ENCODE measurements at places on chromosomes 1 and 21.

DNA sequence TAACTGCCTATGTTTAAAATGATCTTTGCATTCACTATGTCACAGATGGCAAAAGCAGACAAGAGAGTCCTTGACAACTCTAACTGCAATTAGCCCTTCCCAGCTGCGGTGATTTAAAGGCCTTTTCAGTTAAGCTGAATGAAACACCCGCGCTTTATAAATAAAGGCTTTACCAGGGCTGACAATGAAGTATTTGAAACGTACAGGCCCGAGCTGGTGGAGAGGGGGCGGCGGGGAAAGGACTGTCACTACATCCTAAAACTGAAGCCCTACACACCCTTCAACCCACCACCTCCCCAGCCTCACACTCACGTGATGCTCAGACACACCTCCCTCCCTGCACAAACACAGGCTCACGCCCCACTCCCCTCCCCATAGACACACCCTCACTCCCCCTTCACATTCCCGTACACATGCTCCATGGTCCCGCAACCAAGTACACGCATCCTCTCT, 45.5 kb downstream of the GRIK3 start:
- DNase-seq: no peak

GRCh38 chr21:33140288-33140687, 70.3 kb downstream of the OLIG1 start:
- DNase-seq: no peak

GRCh38 chr1:9388335-9389180, 95.9 kb downstream of the SPSB1 start:
- DNase-seq: no peak

DNA sequence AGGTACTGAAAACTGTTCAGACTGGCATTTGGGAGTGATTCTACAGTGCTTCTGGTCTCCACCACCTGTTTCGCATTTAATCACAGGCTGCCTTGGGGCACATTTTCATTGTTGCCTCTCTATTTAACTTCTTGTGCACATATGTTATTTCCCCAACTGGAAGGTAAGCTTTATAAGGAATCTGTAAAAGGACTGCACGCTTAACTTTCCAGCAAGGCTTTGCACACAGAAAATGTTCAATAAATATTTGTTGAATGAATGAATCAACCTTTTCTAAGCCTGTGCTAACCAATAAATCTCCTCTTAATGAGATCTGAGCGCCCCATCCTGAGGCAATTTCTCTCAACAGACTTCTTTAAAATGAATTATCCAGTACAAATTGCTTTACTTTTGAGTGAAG, 84.3 kb upstream of the ARHGAP29 start:
- DNase-seq: no peak

DNA sequence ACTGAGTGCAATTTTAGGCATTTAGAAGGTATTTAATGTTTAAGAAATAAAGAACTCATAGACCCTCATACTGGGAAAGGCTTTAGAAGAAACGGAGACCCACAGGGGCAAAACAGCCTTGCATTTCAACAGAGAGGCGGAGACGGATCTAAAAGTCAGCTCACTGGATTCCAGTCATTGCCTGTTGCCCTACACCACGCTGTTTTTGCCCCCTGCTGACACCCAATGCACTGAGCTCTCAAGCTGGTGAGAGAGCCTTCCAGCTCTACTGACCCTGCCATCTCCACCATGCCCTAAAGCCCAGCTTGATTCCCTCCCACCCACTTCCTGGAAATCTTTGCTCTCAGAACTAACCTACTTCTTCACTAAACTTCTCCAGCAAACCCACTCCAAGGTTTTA, 7.2 kb upstream of the TRAF3IP3 start:
- DNase-seq: no peak

DNA sequence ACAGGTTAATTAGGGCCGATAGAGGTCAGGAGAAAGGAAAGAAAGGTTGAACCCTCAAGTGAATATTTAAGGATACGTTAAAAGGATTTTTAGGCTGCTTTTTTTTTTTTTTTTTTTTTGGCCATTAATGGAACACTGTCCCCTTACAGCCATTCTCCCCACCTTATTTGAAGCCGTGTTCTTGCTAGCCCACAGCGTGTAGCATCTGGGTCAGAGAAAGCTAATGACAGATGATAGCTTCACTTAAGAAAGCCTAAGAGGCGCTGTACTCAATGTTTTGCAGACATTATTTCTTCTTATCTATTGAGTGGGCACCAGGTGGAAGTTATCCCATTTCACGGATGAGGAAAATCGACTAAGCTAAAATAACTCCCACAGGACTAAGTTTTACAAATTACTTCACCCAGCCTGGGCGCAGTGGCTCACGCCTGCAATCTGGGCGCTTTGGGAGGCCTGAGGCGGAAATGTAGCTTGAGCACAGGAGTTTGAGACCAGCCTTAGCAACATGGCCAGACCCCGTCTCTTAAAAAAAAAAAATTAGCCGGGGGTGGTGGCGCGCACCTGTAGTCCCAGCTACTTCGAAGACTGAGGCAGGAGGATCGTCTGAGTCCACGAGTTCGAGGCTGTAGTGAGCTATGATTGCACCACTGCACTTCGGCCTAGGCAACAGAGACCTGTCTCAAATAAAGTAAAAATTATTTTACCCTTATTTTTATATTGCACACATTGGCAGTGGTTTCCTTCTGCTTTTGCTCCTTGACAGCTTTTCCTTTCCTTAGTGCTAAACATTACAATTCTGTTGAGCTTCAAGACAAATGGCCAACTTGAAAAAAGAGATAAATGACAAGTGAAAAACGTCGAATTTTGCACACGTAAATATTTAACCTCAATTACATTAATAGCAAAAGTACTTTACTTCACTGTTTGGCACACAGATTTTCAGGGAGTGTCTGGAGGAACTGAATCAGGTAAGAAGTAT, 1.1 kb upstream of the PHTF1 start:
- peak; percentile 37 for DNase-seq

- DNase-seq: no peak
These were observed at the start of gene LCE3D for GRCh38 chr1:152580433-152580832. TSS of gene LCE3D (minus strand) at chr1:152580516. CDS start at chr1:152579936, 580 bp downstream.

- DNase-seq: no peak
These were observed 115.9 kb downstream of the HIVEP3 start for GRCh38 chr1:41802532-41803501.

DNA sequence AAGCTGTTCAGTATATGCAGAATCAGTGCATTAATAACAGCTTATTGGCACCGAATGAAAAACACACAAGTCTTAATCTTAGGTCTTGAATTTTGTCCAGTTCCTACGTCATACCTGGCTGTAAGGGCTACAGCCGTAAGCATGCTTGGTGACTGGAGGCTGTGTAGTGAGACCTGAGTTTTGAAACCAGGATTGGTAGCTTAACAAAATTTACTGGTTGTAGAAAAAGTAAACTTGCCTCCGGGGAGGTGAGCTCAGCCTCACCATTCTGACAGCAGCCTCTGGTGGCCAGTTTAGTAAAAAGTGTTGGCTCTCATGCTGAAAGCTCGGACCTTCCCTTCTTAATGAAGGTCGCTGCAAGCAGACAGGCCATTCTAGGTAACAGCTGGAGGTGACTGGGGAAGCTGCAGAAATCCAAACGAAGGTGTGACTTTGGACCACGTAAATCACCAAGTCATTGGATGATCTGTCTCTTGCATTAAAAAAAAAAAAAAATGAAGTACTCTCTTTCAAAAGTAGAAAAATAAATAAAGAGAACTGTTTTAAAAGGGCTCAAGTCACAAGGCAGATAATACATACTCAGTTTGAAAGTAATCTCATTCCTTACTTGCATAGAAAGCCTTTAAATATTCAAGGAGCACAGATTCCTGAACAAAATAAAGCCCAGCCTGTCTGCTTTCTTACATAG, 48.9 kb downstream of the HLCS start:
- DNase-seq: peak; percentile 12

GRCh38 chr1:214264196-214264595, 16.8 kb upstream of the SMYD2 start:
- DNase-seq: no peak

GRCh38 chr1:31723828-31724359, 20.1 kb upstream of the COL16A1 start:
- peak; percentile 83 for DNase-seq

DNA sequence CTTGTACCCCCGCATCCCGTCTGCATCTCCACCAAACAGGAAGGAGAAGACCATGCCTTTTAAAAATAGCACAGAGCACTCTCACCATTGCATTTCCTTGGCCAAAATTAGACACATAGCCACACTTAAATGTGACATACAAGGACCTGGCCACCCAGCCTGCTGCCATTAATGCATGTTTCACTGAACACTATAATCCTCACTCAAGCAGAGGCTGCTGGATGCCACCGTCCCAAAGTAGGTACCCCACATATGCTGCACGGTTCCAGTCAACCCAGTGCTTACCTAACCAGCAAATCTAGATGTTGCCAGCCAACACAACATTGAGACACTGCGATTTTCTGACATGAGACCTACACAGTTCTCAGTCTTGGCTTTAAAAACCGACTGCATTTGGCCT, 107.7 kb downstream of the ADSS2 start:
- DNase-seq: no peak

DNA sequence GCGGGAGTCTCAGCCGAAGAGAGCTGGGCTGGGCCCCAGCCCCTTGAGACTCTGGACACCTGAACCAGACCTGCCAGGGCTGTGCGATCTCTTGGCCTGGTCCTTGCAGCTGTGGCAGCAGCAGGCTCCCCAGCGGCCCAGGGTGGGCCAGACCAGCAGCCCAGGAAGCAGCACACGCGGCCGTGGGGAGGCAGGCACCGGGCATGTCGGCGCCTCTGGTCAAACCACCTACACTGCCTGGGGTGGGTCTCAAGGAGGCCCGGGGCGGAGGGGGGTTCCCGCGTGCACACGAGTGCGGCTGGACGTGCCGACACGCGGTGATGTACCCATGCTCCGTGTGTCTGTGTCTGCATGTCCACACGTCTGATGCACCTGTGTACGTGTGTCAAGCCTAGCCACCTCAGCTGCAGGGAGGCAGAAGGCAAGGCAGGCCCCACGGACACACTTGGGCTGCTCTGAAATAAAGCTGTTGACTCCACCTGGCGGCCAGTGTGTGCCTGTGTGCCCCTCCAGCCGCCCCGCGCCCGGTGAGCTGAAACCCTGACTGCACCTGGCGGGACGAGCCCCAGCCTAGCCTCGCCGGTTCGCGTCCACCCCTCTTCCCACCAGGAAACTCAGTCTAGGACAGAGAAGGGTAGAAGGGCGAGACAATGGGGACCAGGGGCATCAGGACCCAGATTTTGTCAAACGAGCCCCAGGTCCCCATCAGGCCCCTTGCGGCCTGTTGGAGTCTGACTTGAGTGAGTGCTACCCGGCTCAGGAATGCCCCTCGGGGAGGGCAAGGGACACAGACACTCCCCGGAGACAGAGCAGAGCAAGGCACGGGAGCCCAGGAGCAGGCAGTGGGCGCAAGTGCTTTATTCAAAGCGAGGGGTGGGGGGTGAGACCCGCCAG, 11.6 kb downstream of the SCNN1D start:
- DNase-seq: peak; percentile 58

GRCh38 chr1:85603086-85603880, 22.7 kb downstream of the CCN1 start:
- DNase-seq: no peak
